Activated naive CD8-positive, alpha-beta T cell treated with anti-CD3 and anti-CD28 coated beads, Interleukin-2, amount 50 U/mL, for 24 hours (primary cell): ENCODE measurements at places on chromosomes 3 and 15.

- no peak for DNase-seq
These were observed 12.3 kb upstream of the PLD1 start for GRCh38 chr3:171822431-171823106.

GRCh38 chr15:61173899-61174689, 55.0 kb downstream of the RORA start:
- DNase-seq, result no peak

DNA sequence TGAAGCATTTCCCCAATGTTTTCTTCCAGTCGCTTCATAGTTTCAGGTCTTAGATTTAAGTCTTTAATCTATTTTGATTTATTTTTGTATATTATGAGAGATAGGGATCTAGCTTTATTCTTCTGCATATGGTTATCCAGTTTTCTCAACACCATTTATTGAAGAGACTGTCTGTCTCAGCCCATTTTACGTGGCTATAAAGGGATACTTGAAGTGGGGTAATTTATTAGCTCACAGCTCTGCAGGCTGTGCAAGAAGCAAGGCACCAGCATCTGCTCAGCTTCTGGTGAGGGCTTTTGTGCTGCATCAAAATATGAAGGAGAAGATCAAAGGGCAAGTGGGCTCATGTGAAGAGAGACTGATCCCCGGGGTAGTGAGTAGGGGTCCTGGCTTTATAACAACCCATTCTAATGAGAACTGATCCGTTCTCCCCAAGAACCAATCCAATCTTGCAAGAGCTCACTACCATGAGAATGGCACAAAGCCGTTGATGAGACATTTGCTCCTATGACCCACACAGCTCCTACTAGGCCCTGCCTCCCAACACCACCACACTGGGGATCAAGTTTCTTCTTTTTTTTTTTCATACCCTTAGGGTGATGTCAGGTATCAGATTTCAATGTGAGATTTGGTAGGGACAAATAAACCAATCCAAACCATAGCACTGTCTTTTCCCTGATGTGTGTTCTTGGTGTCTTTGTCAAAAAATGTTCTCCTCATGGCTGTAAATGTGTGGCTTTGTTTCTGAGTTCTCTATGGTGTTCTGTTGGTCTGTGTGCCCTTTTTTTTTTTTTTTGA, 63.2 kb downstream of the IQGAP1 start:
- no peak for DNase-seq

- no peak for DNase-seq
These were observed 1.4 kb downstream of the GYG1 start for GRCh38 chr3:148992635-148993255.

DNA sequence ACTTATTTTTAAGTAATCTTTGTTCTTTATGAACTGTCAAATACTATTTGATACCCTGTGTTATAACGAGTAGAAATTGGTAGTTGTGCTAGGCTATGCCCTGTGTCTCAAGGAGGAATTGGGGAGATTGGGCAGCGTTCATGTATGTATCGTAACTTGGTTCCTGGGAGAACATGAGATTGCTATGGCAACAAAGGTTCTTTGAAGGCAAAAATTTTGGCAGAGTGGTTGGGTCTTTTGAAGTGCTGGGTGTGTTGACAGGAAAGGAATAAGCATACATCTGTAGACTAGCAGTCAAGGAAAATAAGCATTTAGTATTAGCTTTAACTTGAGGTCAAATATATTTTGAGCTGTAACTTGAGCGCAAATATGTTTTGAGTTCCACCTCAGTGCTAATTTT, 45.3 kb downstream of the TCF12 start:
- DNase-seq, result no peak
